ENCODE measurements at places on chromosomes 4 and X.

DNA sequence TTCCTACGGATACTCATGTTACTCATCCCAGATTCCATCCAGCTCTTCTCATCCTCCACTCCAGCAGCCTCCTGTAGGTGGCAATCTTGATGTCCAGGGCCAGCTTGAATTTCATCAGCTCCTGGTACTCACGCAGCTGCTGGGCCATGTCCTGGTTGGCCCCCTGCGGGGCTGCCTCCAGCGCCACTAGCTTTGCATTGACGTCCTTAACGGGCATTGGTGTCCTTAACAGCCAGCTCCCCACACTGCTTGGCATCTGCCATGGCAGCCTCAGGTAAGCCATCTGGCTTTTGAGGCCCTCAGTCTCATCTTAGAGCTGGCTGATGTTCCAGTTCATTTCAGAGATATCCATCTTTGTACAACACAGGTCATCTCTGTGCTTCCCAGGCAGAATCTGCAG, 223.7 kb downstream of the FGF13 start:
- no peak for DNase-seq

- no peak for DNase-seq
Measured at GRCh38 chr4:6257247-6258025, 12.2 kb upstream of the WFS1 start.

DNA sequence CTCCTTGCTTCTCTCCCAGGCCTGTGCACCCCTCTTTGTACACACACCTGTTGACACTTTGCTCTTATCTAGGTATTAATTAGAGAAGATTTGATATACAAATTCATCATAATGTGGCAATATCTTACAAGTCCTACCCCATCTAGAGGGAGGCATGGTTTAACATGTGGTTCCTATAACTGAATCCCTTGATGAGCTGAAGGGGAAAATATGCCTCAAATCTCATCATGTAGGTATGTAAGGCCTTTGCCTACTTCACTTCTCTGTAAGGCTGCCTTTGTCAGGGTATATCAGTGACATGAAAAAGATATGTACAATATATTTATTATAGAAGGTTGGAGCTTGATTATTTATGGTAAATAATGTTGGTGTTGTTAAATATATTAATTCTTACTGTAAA, 31.9 kb downstream of the HTR2C start:
- no peak for DNase-seq

- no peak for DNase-seq
Measured at GRCh38 chr4:139319571-139319970, 17.3 kb upstream of the NDUFC1 start.

DNA sequence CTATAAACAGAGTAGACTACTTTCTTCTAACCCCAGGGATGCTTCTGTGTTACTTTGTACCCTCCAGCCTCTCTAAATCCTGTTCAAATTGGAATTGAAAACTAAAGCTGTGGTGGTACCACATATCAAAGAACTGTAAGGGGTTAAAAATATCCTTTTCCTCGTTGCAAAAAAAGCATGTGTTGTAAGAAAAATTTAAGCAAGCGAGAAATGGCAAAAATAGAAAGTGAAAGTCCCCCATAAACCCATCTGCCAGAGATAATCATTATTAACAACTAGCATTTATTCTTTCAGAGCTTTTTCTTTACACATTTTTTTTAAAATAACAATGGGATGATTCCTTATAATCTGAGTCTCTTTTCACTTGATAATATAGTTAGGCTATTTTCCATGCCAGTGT, 40.6 kb downstream of the TMEM164 start:
- DNase-seq, result no peak

GRCh38 chr4:54568184-54568583, 89.6 kb upstream of the KIT start:
- DNase-seq, result no peak

- DNase-seq, result no peak
Measured at GRCh38 chr4:55127521-55127920, 2.1 kb upstream of the KDR start.

- DNase-seq, result no peak
Measured at GRCh38 chr4:8278009-8278395, 8.4 kb downstream of the HTRA3 start.

DNA sequence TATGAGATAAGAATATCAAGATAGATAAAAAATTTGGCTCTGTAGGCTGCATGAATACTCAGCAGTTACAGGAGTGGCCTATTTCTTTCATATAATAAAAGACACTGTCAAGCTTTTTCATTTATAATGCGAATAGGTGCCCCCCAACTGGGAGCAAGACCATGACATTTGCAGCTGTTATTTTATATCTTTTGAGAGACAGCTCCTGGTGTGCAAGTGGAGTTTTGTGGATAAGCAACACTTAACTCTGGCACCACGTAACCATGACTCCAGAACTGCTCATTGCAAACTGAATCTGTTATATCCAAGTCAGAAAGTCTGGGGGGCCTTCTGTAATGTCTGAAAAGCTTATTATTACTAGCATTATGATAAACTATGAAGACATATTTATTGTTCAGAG, 1372.4 kb downstream of the C4orf33 start:
- no peak for DNase-seq

- no peak for DNase-seq
Measured at GRCh38 chrX:115324194-115324593, 34.7 kb downstream of the LUZP4 start.

- no peak for DNase-seq
Measured at GRCh38 chr4:2961811-2962441, 1.3 kb downstream of the NOP14 start.

DNA sequence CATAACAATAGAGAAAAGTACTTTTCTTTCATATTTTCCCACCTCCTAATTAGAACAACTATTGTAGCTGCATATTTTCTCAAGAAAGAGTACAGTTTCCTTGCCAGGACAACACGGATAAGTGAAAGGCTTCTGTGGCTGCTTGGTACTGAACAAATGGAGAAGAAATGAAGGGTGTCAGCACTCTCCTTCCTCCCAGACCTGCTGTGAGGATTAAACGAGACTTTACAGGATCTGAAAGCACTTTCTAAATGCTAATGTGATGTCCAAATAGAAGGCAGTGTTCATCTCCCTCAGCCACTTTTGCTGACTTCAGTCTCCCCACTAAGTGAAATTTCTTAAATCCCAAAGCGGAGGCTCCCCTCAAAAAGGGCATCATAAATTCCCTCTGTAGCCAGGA, 13.9 kb downstream of the NIPAL1 start:
- no peak for DNase-seq

DNA sequence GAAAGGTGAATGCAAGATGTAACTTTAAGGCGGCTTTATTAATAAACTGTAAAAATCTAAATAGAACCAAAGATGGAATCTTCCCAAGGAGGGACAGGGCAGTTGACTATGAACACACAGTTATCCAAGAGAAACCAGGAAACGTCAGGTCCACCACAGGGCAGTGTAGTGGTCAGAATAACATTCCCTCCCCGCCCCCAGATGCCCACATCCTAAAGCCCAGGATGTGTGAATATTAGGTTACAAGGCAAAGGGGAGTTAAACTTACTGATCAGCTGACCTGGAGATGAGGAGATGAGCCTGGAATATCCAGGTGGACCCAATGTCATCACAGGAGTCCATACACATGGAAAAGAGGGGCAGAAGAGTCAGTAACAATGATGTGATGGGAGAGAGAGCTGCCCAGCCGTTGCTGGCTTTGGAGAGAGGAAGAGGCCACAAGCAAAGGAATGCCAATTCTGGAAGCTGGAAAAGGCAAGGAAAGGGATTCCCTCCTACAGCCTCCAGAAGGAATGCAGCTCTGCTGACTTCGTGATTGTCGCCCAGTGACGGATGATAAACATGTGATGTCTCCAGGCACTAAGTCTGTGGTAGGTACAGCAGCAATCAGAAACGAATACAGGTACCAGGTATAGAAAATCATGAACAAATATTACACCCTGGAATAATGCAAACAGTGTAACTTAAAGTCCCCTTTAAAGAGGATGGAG, 5.2 kb downstream of the SH3KBP1 start:
- DNase-seq, result no peak

- DNase-seq, result peak; percentile 68
Measured at GRCh38 chrX:53093177-53093655, 726 bp upstream of the KANTR start.

- no peak for DNase-seq
Measured at GRCh38 chr4:146061610-146062334, 113.7 kb upstream of the LSM6 start.

DNA sequence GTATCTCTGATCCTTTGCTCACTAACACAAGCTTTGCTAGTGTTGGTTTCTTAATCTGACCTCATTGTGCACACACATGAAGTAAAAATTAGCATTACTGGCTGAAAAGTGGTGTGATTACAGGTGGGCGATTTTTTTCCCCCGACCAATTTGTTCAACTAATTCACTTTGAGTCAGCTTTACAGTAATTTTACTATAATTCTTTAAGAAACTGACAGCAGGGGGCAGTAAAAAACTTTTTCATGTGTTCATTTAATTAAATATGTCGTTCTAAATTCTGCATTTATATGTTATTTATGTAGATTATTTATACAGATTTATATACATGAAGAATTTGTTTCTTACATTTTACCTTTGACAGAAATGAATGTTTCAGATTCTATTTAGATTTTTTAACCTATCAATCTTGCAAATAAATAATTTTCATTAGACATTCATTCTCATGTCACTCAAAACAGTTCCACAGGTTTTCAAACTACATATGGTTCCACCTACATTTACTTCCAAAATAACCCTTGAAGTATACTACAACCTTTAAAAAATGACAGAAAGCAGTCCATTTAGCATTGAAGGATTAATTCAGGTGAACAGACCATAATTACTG, 17.5 kb downstream of the PALLD start:
- DNase-seq, result no peak

DNA sequence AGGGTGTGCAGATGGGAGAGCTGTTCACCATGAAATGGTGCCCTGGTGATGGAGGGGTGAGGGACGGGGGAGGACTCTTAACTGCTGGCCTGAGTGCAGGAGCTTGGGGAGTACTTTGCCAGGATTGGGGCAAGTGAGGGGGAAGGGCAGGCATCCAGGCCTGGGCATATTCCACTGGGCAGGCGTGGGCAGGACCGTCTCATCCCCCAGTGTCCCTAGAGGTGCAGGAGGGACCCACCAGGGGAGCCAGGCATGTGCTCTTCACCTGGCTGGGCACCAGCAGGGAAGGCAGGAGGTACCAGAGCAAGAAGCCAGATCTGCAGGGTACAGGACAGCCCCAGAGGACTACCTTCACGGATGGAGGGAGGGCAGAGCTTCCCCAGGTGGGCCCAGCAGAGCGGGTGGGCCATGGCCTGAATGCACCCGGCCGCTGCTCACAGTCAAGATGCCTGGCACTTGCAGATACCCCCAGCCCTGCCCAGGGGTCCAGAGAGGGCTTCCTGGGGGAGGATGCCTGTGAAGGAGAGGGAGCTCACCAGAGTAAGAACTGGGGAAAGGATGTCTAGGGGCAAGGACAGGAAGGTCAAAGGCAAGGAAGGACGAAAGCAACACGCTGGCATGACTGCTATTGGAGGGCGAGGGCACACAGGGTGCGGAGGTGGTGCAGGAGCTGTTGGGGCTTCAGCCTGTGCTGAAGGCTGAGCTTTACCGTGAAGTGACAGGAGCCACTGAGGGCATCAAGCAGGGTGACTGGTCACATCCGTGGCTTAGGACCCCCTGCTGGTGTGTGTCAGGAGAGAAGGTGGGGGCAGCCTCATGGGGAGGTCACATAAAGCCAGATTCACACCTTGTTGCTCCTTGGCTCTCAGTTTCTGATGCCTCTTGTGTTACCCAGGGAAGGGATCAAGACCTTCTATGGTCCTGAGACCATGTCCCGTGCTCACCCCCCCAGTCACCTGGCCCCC, 68.2 kb upstream of the NKX1-1 start:
- DNase-seq, result no peak

DNA sequence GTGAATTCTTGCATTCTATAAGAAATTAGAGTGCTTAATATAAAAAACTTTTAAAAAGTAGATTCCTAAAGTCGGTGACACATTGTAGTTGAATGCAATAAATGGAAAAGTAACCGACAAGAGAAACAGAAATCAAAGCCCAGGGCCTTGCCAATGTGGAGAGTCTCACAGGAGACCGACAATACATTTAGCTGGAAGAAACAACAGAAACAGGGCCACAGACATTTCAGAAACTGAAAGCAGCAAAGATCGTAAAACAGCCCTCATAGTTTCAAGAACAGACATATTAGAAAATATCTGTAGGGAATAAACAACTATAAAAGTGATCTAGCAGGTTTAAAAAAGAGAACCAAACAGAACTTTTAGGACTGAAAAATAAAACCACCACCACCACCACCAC, 49.5 kb downstream of the STAP1 start:
- no peak for DNase-seq

DNA sequence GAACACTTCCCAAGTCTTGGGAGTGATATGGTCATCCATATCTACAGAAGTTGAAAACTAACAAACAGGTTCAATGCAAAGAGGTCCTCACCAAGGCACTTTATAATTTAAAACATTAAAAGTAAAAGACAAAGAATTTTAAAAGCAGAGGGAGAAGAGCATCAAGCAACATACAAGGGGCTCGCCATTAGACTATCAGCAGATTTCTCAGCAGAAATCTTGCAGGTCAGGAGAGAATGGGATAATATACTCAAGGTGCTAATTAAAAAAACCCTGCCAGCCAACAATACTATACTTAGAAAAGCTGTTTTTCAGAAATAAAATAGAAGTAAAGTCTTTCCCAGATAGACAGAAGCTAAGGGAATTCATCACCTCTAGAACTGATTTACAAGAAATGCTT, 121.2 kb downstream of the NEK1 start:
- DNase-seq, result no peak

- DNase-seq, result no peak
Measured at GRCh38 chr4:2179717-2180116, 62.2 kb downstream of the HAUS3 start.

- DNase-seq, result no peak
Measured at GRCh38 chr4:101018836-101019235, 328.5 kb downstream of the PPP3CA start.

DNA sequence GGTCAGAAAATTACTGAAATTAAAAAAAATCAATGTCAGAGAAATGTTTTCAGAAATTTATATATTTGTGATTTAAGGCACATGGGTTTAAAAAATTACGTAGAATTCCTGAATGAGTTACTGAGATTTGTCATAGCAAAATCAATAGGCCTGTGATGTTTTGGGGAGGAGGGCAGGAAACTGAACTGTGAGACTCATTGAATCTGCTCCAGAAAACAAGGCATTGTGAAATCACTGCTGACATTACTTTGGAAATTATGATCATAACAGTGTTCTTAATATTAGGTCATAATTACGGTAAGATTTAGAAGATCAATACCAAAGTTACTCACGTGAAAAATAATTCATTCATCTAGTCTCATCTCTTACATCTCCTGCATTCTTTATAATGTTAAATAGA, 5.3 kb downstream of the FGF5 start:
- no peak for DNase-seq

GRCh38 chr4:16416601-16417000, 190.3 kb upstream of the TAPT1 start:
- no peak for DNase-seq

GRCh38 chr4:15794905-15795304, 16.8 kb downstream of the CD38 start:
- DNase-seq, result no peak

- DNase-seq, result no peak
Measured at GRCh38 chrX:7264399-7264798, 116.4 kb upstream of the PUDP start.
